ENCODE measurements at places on chromosomes 2 and 18.

- no peak for DNase-seq
Measured at GRCh38 chr2:85732467-85733120, 21.2 kb upstream of the ATOH8 start.

- no peak for DNase-seq
Measured at GRCh38 chr18:5529471-5529870, 14.3 kb downstream of the EPB41L3 start.

GRCh38 chr2:170782673-170783072, 12.5 kb downstream of the ERICH2 start:
- no peak for DNase-seq

GRCh38 chr2:39532933-39533332, 95.8 kb upstream of the MAP4K3 start:
- no peak for DNase-seq

DNA sequence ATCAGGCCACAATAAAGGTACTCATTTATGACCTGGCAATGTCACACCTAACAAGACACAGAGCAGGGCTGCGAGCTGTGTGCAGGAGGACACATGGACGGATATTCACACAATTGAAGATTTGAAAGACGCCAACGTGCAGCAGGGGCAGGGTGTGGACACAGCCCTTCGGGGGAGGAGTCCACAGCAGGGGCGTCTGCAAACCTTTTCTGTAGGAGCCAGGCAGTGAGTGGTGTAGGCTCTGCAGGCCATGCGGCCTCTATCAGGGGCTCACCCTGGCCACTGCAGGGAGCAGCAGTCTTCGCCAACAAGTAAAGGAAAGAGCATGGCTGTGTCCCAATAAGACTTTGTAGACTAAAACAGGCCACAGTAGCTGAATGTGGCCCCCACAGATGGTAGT, 125.7 kb upstream of the SNTG2 start:
- no peak for DNase-seq

DNA sequence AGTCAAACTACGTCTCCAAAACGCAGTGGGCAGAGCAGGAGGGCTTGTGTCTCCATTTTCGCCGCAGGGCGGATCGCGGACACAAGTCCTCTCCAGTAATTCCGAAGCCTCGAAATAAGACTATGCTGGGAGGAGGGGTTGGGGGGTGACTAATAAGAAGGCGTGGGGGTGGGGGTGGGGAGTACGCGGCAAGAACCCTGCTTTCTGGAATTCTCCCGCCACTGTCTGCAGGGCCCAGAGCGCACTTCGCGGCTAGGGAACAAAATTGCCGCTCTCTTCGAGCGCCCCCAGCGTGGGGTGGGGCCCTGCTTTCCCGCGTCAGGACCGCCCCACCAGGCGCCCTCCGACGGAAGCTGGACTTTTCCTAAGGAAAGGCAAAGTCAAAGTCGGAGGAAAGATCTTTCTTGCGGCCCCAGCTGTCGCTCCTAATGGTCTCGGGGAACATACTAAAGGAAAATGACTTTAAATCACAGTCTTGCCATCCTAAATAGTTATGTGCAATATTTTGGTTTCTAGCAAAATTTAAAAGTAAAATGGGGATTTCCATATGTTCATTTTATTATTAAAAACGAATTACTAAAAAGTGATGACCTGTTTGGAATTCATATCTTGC, 11.9 kb downstream of the NR4A2 start:
- no peak for DNase-seq
